ENCODE measurements at places on chromosomes 11 and 22. TPM values are rescaled to one million over a fixed set of nuclear protein-coding genes. Genes with fewer than 3 reads are reported as not detected.

The RBMXL2 gene
- not detected for total RNA-seq

The SPI1 gene
- not detected for total RNA-seq

The RAB39A gene
- total RNA-seq = 0.59 TPM

The VPS37C gene
- total RNA-seq = 5.6 TPM

The CASP5 gene
- total RNA-seq = not detected

The NNMT gene
- total RNA-seq = not detected

The PANX3 gene
- total RNA-seq = not detected

GRCh38 chr11:67020949-67021348 lies 2.0 kb upstream of the SYT12 start:
- no peak overlapping the region for H3K27ac ChIP-seq
- H3K36me3 ChIP-seq = peaks cover 2% of the 10 kb centered on the region
- no peak overlapping the region for H3K4me3 ChIP-seq

DNA sequence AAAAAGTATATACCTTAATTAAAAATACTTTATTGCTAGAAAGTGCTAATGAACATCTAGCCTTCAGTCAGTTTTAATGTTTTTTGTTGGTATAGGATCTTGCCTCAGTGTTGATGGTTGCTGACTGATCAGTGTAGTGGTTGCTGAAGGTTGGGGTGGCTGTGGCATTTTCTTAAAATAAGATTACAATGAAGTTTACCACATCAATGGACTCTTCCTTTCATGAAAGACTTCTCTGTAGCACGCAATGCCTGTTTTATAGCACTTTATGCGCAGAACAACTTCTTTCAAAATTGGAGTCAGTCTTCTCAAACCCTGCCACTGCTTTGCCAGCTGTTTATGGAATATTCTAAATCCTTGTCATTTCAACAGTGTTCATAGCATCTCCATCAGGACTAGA lies 50.6 kb downstream of the LDLRAD3 start:
- H3K27me3 ChIP-seq = peaks cover 22% of the 10 kb centered on the region
- H3K4me1 ChIP-seq = no peaks in the 10 kb centered on the region
- no peak for DNase-seq

- no peaks in the 10 kb centered on the region for H3K4me1 ChIP-seq
- no peak overlapping the region for H3K4me3 ChIP-seq
- H3K36me3 ChIP-seq = no peaks in the 10 kb centered on the region
- no peak for DNase-seq
- H3K27ac ChIP-seq = no peak overlapping the region
- peaks cover 15% of the 10 kb centered on the region for H3K27me3 ChIP-seq
Measured at GRCh38 chr22:23526596-23527316, 53.3 kb downstream of the IGLL1 start.

GRCh38 chr11:125572916-125573315 lies 3.6 kb downstream of the EI24 start:
- H3K27ac ChIP-seq = no peak overlapping the region
- H3K36me3 ChIP-seq = peaks cover 37% of the 10 kb centered on the region
- no peak overlapping the region for H3K4me3 ChIP-seq
- H3K27me3 ChIP-seq = no peaks in the 10 kb centered on the region

- H3K36me3 ChIP-seq = no peaks in the 10 kb centered on the region
- no peak overlapping the region for H3K27ac ChIP-seq
- H3K27me3 ChIP-seq = peaks cover 4% of the 10 kb centered on the region
Measured at GRCh38 chr11:2316169-2316962, 14.6 kb downstream of the TSPAN32 start.

DNA sequence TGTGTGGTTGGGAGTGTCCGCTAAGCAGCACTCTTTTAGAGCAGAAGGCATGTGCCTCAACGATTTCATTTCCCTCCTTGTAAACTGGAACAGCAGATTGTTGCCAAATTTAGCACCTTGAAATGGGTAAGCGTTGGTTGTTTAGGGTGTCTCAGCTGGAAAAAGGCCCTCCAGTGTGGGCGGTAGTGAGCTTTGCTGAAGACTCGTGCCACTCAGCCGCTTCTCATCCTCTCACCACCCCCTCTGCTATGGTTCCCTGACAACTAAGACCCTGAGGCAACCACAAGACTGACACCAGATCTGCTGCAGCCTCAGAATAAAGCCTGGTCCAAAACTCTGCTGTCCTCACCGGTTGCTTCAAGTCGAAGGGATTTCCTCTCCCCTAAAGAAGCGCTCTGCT lies 9.9 kb upstream of the FERMT3 start:
- H3K27me3 ChIP-seq = no peaks in the 10 kb centered on the region
- H3K36me3 ChIP-seq = peaks cover 57% of the 10 kb centered on the region
- H3K4me3 ChIP-seq = no peak overlapping the region
- peaks cover 29% of the 10 kb centered on the region for H3K4me1 ChIP-seq
- no peak for DNase-seq
- no peak overlapping the region for H3K27ac ChIP-seq

- H3K4me1 ChIP-seq = no peaks in the 10 kb centered on the region
- no peaks in the 10 kb centered on the region for H3K27me3 ChIP-seq
- no peak overlapping the region for H3K4me3 ChIP-seq
Measured at GRCh38 chr11:31106968-31107576, 262.5 kb downstream of the DCDC1 start.

- DNase-seq = no peak
- H3K4me3 ChIP-seq = no peak overlapping the region
- no peaks in the 10 kb centered on the region for H3K36me3 ChIP-seq
- peaks cover 13% of the 10 kb centered on the region for H3K27me3 ChIP-seq
Measured at GRCh38 chr22:44276706-44277356, 35.9 kb downstream of the SHISAL1 start.

- H3K36me3 ChIP-seq = peaks cover 34% of the 10 kb centered on the region
- H3K27ac ChIP-seq = no peak overlapping the region
- no peaks in the 10 kb centered on the region for H3K27me3 ChIP-seq
- H3K4me1 ChIP-seq = peaks cover 16% of the 10 kb centered on the region
- no peak overlapping the region for H3K4me3 ChIP-seq
- no peak for DNase-seq
Measured at GRCh38 chr22:27850000-27850521, 48.5 kb upstream of the MN1 start.

DNA sequence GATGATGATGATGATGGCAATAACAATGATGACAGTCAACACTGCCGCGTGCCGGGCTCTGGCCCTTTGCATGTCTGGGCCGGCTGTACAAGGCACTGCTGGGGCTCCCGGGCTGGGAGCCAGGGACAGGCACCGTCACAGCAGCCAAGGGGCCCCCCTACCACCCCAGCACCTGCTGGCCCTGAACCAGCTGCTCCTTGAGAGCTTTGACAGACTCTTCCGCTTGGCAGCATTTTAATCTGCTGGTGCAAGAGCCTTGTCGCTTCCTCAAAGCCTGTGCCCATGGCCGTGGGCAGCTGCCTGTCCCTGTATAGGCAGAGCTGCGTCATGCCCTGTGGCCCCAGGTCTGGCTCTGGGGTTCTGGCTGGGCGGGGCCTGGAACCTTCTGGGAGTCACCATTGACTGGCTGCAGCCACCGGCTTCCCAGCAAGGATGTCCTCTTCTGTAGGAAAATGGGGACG lies 12.9 kb upstream of the MUC6 start:
- no peaks in the 10 kb centered on the region for H3K36me3 ChIP-seq
- no peak overlapping the region for H3K27ac ChIP-seq
- no peaks in the 10 kb centered on the region for H3K4me1 ChIP-seq
- H3K27me3 ChIP-seq = peaks cover 4% of the 10 kb centered on the region

- no peak overlapping the region for H3K4me3 ChIP-seq
- no peaks in the 10 kb centered on the region for H3K27me3 ChIP-seq
- H3K36me3 ChIP-seq = no peaks in the 10 kb centered on the region
- no peak overlapping the region for H3K27ac ChIP-seq
- no peaks in the 10 kb centered on the region for H3K4me1 ChIP-seq
- no peak for DNase-seq
Measured at GRCh38 chr11:15539645-15540044, 424.9 kb downstream of the INSC start.

GRCh38 chr11:30585125-30585891 lies 845 bp downstream of the MPPED2 start:
- H3K36me3 ChIP-seq = peaks cover 2% of the 10 kb centered on the region
- H3K27ac ChIP-seq = no peak overlapping the region
- H3K27me3 ChIP-seq = peaks cover 53% of the 10 kb centered on the region
- no peak overlapping the region for H3K4me3 ChIP-seq

GRCh38 chr22:50531546-50531961 lies 1.7 kb upstream of the TYMP start:
- H3K27me3 ChIP-seq = no peaks in the 10 kb centered on the region
- H3K4me3 ChIP-seq = peak overlapping the region; percentile 94
- peak; percentile 88 for DNase-seq

DNA sequence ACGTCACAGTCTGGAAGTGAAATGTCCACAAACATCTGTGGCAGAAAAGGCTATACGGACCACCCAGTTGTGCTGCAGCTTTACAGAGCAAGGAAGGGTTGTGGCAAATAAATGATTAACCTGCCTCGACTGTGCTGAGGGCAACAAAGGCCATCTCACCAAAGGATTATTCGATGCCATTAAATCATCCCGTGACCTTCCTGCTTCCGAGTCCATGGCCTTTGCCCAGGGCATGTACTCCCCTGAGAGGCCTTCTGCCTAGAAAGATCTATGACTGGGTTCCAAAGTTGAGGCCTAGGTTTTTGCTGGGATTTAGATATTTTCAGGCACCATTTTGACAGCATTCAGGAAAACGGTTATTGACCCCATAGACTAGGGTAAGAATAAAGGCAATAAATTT lies 9.2 kb downstream of the CDPF1 start:
- no peak overlapping the region for H3K4me3 ChIP-seq
- H3K27me3 ChIP-seq = no peaks in the 10 kb centered on the region
- H3K27ac ChIP-seq = no peak overlapping the region
- DNase-seq = no peak
- peaks cover 26% of the 10 kb centered on the region for H3K4me1 ChIP-seq
